ENCODE measurements at places on chromosomes 7 and 10.

- no peak for DNase-seq
Observed at GRCh38 chr7:84924353-84924752, 262.5 kb downstream of the SEMA3D start.

GRCh38 chr7:40544871-40545303 lies 410.1 kb downstream of the SUGCT start:
- DNase-seq, result no peak

GRCh38 chr10:13776861-13777311 lies 190.1 kb downstream of the PRPF18 start:
- no peak for DNase-seq

DNA sequence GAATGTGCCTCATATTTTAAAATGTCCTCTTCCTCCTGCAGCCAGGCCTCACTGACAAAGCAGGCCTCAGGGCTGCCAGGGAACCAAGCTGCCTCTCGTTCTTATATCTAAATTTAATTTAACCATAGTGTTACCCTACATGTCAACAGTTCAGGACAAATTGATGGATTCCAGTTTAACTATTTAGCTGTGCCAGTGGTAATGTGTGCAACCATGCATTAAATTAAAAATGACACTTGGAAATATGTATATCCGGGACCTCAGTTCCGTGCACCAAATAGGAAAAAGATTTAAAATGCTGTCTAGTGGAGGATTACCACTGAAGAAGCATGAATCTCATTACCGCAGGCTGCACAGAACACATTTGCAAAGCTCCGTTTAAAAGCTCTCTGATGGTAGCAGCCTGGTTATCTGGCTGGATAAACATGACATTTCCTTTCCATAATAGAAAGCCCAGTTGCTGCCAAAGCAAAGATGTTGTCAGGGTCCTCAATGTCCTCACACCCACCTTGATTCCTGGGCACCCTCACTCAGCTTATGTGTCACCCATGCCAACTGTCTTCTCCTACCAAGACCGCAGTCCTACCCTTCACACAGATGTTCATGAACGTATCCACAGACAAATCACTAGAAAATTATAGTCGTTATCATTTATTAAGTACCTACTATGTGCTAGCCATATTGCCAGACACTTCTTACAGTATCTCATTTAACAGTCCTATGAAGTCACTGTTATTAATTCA lies 73.3 kb upstream of the FRMD4A start:
- DNase-seq, result no peak

- no peak for DNase-seq
Observed at GRCh38 chr10:77182803-77183202, 454.8 kb downstream of the KCNMA1 start.

DNA sequence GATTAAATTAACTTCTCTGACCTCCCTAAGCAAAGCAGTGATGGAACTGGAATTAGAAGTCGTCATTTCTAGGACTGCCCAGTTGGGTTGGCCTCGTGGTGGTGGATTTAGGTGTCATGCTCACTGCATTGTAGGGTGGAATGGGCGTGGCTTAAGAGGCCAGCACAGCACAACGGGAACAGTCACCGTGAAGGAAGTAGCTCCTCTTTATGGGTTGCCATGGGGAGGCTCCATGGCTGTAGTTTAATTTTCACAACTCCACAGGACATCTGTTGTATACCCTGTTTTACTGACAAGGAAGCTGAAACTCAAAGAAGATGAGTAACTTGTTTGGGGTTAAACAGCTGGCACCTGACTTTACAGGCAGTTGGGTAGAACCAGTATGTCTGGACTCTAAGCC lies 208.3 kb downstream of the CELF2 start:
- no peak for DNase-seq

DNA sequence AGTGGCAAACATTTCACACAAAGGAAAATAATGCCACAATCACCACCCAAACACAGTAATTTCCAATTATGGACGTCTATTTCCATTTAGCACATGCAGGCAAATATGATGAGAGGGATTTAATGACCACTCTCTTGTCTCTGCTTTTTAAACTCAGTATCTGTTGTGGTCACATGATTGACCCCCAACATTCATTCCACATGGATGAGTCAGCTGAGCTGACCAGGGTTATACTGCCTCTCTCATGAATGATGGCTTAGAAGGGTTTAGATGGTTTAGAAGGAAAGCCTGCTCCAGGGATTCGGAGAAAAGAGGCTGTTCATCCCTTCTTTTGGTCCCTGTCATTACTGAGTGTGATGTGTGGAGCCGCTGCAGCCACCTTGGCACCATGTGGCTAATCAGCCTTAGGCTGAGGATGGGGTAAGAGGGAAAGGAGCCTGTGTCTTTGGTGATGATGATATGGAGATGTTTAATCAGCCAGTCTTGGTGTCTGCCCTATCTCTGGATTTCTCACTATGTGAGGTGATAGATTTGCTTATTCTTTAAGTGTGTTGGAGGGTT lies 38.2 kb upstream of the JAKMIP3 start:
- DNase-seq, result no peak

DNA sequence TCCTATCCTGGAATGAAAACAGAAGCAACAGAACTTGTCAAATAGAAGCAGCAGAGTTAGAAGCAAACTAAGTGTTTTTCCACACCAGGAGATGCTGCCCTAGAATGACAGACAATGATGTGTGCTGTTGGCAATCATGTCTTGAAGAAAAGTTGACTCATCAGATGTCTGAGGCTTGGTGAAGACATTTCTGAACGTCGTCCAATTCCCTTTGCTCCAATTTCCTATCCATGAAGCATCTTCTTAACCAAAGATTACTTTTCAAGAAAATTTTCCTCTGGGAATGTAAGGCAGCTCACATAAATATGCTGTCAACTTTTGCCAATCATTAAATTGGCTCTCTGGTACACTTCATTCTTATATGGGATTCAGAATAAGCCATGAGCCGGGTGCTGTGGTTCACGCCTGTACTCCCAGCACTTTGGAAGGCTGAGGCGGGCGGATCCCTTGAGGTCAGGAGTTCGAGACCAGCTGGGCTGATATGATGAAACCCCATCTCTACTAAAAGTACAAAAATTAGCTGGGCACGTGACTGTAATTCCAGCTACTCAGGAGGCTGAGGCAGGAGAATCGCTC lies 34.6 kb downstream of the MALSU1 start:
- DNase-seq, result no peak

DNA sequence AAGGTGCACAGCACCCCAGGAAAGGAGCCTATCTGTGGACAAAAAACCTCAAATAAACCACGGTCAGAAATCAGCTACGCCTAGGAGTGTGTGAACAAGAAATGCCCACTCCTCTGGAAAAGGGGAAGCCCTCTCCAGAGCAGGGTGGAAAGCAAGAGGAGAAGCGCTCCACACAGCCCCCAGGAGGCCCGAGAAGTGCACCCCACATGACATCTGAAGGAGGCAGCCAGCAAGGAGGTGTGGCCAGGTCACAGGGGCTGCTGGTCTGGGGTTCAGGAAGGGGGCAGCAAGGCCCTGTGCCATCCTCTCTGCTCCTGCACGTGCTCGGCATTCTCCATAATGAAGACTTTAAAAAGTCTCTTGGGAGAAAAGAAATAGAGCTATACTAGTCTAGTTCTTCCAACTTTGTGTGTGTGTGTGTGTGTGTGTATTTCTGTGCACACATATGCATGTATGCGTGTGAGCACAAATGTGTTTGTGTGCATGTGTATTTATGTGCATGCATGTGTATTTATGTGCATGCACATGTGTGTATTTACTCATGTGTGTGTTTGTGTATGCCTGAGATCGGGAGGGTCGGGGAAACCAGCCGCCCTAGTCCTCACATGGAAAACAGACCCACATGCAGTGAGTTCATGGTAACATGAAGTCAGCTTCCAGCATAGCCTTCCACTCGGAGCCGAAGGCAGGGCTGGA lies 76.5 kb downstream of the TNS3 start:
- DNase-seq, result no peak

DNA sequence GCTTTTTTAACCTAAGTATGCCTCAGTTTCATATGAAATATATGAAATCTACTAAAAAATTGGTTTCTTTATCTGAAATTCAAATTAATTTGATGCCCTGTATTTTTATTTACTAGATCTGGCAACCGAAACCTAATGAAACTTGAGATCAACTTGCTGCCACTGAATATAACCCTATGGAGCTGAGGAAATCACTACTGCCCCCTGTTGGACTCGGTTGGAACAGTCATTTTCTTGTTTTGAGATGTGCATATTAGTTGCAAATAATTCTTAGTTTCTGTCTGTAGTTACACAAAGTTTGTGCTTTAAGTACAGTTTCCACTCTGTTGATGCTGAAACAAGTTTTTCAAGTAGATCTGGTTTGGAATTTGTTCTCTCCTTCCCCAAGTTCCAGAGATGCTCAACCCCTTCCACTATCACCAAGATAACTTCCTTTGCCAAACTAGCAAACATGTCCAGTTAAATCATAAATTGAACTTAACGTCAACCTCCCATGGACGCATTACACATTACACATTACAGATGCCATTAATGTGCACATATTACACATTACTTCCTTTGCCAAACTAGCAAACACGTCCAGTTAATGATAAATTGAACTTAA lies 22.2 kb upstream of the EXOC4 start:
- peak; percentile 56 for DNase-seq

GRCh38 chr10:118042827-118043242 lies 3.9 kb downstream of the RAB11FIP2 start:
- DNase-seq, result no peak

- DNase-seq, result no peak
Observed at GRCh38 chr10:96413151-96413787, 54.5 kb upstream of the OPALIN start.

DNA sequence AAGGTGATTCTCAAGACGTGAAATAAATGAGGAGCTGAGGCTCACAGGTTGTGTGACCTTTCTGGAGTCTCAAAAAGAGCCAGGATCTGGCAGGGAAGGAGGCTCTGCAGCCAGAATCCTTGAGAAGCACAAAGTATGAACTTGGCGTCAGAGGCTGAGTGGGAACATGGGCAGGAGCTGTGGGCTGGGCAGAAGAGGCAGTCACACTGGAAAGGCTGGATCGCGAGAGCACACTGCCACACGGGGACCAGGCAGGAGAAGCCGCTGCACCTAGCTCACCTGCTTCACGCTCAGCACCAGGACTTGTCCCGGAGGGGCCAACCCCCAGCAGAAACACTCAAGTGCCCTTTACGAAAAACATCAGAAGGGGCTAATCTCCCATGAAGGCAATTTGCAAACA lies 535.0 kb downstream of the TNS3 start:
- no peak for DNase-seq

DNA sequence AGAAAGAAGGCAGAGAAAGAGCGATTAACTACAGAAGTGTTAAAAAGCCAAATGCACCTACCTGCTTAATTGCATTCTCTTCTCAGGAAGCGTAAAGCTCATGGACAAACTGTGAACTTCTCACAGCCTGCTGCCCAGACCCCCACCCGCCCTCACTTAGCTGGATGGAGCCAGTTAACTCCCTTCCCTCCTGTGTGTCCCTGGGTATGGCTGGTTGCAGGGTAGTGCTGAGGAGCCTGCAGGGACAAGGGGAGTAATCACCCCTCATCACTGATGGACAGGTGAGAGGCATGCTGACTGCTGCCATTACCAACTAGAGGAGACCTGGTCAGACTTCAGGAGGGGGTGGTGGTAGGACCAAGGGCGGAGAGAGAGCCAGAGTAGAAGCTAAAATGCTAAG lies 37.5 kb downstream of the ENO4 start:
- no peak for DNase-seq

- no peak for DNase-seq
Observed at GRCh38 chr10:126080879-126081411, 184.6 kb downstream of the FANK1 start.

DNA sequence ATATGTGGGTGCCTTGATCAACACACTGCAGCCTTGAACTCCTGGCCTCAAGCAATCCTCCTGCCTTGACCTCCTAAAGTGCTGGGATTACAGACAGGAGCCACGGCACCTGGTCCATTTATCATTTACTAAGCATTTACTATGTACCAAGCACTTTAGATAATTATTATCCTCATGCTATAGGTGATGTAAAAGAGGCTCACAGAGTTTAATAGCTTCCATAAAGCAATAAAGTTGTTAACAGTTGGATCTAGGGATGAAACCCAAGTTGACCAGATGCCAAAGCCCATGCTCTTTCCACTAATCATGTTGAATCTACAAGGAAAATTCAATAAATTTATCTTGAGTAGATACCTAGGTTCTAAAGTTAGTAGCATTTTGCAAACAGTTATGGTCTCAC lies 5.0 kb downstream of the NAPEPLD start:
- DNase-seq, result no peak

GRCh38 chr7:70660154-70660818 lies 471.7 kb upstream of the GALNT17 start:
- DNase-seq, result no peak

GRCh38 chr7:90841759-90842429 lies 245.8 kb downstream of the CDK14 start:
- no peak for DNase-seq

DNA sequence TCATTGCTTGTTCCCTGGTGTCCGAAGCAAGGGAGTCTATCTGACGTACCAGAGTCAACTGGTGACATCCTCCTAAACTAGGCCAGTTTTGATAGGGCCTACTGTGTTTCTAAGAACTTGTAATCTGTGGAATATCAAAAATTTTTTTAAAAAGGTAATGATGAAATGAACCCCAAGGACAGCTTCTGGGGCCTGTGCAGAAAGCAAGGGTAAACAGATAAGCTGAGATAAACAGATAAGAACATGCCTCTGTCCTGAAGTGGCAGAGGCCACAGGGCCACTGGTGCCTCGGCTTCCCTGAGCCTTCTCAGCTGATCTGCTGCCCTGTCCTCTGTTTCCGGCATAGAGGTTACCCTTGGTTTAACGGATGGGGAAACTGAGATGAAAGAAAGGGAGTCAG lies 8.8 kb downstream of the GRK5 start:
- no peak for DNase-seq

DNA sequence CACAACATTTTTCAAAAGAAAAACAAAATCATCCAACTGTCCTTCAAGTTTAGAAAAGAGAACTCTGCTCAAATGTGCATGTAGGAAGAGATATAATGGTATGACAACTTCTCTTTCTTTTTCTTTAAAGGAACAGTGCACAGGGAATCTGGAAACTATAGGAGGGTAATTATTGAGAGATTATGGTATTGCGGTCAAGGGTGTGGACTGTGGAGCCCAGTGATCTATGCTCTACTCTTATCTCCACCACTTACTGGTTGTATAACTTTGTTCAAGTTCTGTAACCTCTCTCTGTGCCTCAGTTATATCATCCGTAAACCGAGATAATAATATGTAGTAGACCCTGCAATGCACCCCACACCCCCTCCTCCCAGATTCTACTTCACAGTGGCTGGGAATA lies 69.8 kb upstream of the PCGF5 start:
- DNase-seq, result no peak

- no peak for DNase-seq
Observed at GRCh38 chr10:114403541-114404161, 651 bp downstream of the AFAP1L2 start.

- no peak for DNase-seq
Observed at GRCh38 chr7:95631527-95631926, 35.2 kb upstream of the PDK4 start.

- DNase-seq, result no peak
Observed at GRCh38 chr7:106177300-106177690, 65.2 kb upstream of the SYPL1 start.

- DNase-seq, result no peak
Observed at GRCh38 chr10:110171032-110171431, 36.4 kb upstream of the MXI1 start.

GRCh38 chr10:14327527-14327926 lies 3.2 kb downstream of the FRMD4A start:
- DNase-seq, result no peak

Data from OCI-LY7 (cell line).